Activated CD4-positive, alpha-beta T cell treated with anti-CD3 and anti-CD28 coated beads for 36 hours (primary cell): ENCODE measurements at places on chromosomes 12 and 14. TPM values are rescaled to one million over a fixed set of nuclear protein-coding genes. Genes with fewer than 3 reads are reported as not detected.

GZMH gene
- 45.0 TPM for total RNA-seq

ART4 gene
- total RNA-seq, result not detected

ARHGDIB gene
- total RNA-seq, result 912 TPM

DNA sequence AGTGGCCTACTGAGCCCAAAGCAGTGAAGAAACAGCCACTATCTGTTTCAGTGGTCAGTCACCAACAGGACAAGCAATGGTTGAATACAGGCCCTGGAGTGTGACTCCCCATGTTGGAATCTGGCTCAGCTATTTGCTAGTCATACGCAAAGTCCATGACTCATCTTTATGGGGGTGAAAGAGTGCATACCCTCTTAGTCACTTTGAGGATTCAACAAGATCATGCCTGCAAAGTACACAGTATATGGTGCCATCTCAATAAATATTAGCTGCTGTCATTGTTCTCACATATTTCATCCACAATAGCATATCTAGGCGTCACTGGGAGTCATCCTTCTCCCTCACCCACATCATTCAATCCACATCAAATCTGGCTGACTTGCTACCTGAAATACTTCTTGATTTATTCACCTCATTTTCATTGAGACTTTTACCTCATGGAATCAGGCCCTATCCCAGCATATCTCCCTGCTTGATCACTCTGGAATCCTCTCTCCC, 26.4 kb upstream of the STAB2 start:
- no peak for DNase-seq
- no peak overlapping the region for H3K27ac ChIP-seq
- H3K36me3 ChIP-seq, result no peaks in the 10 kb centered on the region

DNA sequence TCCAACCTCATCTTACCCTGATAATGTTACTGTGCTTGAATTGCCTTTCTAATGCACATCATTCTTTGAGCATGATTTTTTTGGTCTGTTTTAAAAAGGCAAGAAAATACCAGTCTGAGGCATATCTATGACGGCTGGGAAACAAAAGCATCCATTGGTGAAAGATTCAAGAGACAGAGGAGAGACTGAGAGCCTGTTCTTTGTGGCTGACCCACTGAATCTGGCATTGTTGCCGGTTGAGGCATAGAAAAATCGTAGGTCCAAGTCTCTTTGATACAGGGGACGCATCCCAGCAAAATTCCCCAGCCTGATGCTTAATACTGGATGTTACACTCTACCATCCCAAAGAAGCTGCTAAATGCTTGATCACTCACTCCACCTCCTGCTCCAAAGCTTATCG, 2.9 kb upstream of the KLHL42 start:
- no peaks in the 10 kb centered on the region for H3K27me3 ChIP-seq
- H3K36me3 ChIP-seq, result peaks cover 6% of the 10 kb centered on the region
- no peak overlapping the region for H3K4me3 ChIP-seq
- DNase-seq, result no peak
- H3K27ac ChIP-seq, result no peak overlapping the region
